ENCODE measurements at places on chromosomes 13 and 19. TPM values are rescaled to one million over a fixed set of nuclear protein-coding genes. Genes with fewer than 3 reads are reported as not detected.

ZNF490 gene
- 5.2 TPM for total RNA-seq

NKG7 gene
- total RNA-seq: not detected

PCDH9 gene
- total RNA-seq: 0.11 TPM

ZNF540 gene
- 0.40 TPM for total RNA-seq

AP1M2 gene
- 76.8 TPM for total RNA-seq

POU2F2 gene
- total RNA-seq: 0.09 TPM

PCP2 gene
- not detected for total RNA-seq

C19orf67 gene
- total RNA-seq: 0.11 TPM

NTN5 gene
- not detected for total RNA-seq

MYO1F gene
- total RNA-seq: 0.13 TPM

SHISA7 gene
- not detected for total RNA-seq

HSH2D gene
- 0.69 TPM for total RNA-seq

SLC10A2 gene
- total RNA-seq: not detected

DCT gene
- not detected for total RNA-seq

UNC13A gene
- 0.11 TPM for total RNA-seq

FCHO1 gene
- 1.3 TPM for total RNA-seq

PAK4 gene
- 9.5 TPM for total RNA-seq

Data from HepG2 (cell line).